Endodermal cell (in vitro differentiated cells): ENCODE measurements at places on chromosomes 3 and 15. TPM values are rescaled to one million over a fixed set of nuclear protein-coding genes. Genes with fewer than 3 reads are reported as not detected.
A peak's percentile ranks its signal among the peaks of the same experiment; 100 is the strongest.

ARGFX gene
- total RNA-seq: not detected in 3 replicates

CPNE9 gene
- total RNA-seq: 0.62 and 0.66 TPM in 2 replicates

CNTN6 gene
- total RNA-seq: 0.23 to 0.51 TPM (median 0.33 TPM) in 3 replicates

ROBO1 gene
- 74.8 to 86.3 TPM (median 81.3 TPM) in 3 replicates for total RNA-seq

SLC24A5 gene
- not detected in 3 replicates for total RNA-seq

CYP8B1 gene
- total RNA-seq: not detected in 2 replicates

WDR93 gene
- 0.24 to 0.40 TPM (median 0.36 TPM) in 3 replicates for total RNA-seq

GRIP2 gene
- 0.77 and 2.2 TPM in 2 replicates for total RNA-seq

- DNase-seq: no peak
- peaks cover 5% of the 10 kb centered on the region for H3K27me3 ChIP-seq
- no peaks in the 10 kb centered on the region for H3K4me1 ChIP-seq
- H3K27ac ChIP-seq: no peak overlapping the region
Measured at GRCh38 chr3:36394176-36394575, 13.9 kb downstream of the STAC start.

DNA sequence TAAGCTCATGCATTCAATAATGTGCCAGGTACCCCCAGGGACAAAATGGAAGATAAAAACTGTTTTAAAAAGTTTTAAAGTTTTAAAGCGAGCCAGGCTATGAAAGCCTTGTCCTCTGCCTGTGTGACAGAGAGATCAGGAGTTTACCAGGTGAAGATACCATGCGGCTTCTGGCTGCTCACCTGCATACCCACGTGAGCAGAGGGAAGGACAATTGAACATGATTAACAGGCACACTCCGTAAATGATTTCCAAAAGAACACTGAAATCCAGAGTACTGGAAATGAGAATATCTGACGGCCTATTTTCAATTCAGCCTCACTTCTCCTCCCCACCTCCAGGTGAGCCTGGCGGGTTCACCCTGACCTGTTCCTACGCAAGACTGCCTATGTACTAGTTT is 42.1 kb downstream of the CCDC191 start:
- no peaks in the 10 kb centered on the region for H3K27me3 ChIP-seq
- no peak for DNase-seq
- H3K4me3 ChIP-seq: no peak overlapping the region
- H3K27ac ChIP-seq: no peak overlapping the region

DNA sequence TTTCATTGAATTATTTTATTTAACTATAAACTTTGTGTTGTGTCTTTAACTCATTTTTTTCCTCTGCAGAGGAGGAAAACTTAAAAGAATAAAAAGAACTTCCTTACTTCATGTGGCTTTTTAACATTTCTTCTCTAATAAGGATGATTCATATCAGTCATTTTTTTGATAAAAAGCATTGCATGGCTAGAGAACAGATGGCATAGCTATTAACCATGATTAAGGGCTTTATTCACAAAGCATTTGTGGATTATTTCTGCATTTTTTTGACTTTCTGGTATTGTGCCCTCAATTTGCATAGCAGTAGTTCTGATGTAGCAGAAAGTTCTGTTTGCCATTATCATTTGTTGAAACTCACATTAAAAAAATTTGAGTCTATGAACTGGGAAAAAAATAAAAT is 540.8 kb downstream of the SI start:
- no peak overlapping the region for H3K4me3 ChIP-seq
- H3K27ac ChIP-seq: no peak overlapping the region
- H3K36me3 ChIP-seq: no peaks in the 10 kb centered on the region
- DNase-seq: no peak

DNA sequence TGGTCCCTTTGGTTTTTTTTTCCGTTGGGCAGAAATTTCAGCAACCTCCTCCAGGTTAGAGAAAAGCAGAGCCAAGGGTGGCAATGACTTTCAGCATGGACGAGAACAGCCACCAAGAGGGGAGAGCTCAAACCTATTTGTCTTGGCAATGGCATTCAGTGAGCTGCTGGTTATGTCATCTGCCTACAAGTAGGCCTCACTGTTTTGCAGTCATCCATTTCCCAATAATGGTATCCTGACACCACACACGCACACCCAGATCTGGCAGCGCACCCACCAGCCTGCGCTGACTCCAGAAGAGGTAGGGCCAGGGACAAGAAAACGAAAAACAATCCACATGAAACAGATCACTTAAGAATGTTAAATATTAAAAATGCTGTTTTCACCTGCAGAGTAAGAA is 92.3 kb downstream of the MAGI1 start:
- H3K4me3 ChIP-seq: no peak overlapping the region
- peak; percentile 41 for DNase-seq
- H3K36me3 ChIP-seq: no peaks in the 10 kb centered on the region
- peaks cover 4% of the 10 kb centered on the region for H3K4me1 ChIP-seq
- no peak overlapping the region for H3K27ac ChIP-seq

GRCh38 chr15:26620528-26621458 is 152.1 kb downstream of the GABRB3 start:
- no peak overlapping the region for H3K27ac ChIP-seq
- no peaks in the 10 kb centered on the region for H3K4me1 ChIP-seq
- DNase-seq: no peak

DNA sequence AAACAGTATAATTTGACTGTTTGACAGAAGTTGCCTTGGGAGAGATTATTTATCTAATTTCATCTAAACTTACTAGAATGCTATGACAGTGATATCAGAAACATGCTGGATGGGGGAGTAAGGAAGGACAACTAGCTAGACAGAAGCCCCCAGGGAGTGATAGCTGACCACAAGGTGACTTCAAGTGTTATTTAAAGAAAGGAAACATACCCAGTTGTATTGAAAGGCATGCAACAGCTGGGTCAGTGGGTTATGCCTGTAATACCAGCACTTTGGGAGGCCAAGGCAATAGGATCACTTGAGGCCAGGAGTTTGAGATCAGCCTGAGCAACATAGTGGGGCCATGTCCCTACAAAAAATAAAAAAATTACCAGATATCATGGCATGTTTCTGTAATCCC is 69.6 kb downstream of the SLC49A4 start:
- H3K4me1 ChIP-seq: no peaks in the 10 kb centered on the region
- no peak overlapping the region for H3K27ac ChIP-seq
- no peak for DNase-seq
- H3K4me3 ChIP-seq: no peak overlapping the region
- no peaks in the 10 kb centered on the region for H3K27me3 ChIP-seq

DNA sequence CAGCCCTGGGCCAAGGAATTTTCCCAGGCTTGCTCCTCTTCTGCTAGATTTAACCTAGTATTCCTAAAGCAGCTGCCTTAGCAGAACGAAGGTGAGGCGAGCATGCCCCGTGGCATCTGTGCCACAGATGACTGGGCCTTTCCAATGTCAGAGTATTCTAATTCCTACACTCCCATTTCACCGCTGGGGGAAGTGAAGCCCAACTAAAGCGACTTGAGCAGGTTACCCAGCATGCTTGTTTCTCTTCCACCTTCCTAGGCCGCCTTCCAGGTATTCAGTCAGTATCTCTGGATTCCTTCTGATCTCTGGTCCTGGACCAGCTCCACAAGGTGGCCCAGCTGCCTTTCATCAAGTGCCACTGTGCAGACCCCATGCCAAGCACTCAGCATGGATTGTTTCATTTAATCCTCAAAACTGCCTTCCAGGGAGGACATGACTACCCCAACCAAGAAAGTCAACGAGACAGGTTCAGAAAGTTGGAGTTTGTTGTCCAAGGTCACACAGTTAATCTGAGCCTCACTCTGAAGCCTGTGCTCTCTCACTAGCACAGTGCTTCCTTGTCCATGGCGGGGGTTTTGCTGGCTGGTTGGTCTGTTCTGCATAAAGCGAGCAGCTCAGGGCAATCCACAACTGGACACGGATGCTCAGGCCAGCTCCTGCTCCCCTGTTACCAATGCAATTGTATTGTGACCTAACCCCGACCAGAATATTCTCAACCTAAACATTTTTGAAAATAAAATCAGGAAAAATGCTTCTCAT is 15.1 kb downstream of the MYO5C start:
- H3K4me3 ChIP-seq: no peak overlapping the region
- no peaks in the 10 kb centered on the region for H3K4me1 ChIP-seq
- DNase-seq: peak; percentile 40

GRCh38 chr3:126354776-126355175 is 2.4 kb downstream of the KLF15 start:
- H3K27ac ChIP-seq: no peak overlapping the region
- H3K4me3 ChIP-seq: no peak overlapping the region
- H3K27me3 ChIP-seq: peaks cover 5% of the 10 kb centered on the region
- H3K36me3 ChIP-seq: no peaks in the 10 kb centered on the region

GRCh38 chr3:42979044-42979972 is at the start of gene GASK1A:
Gene GASK1A, plus strand, starts transcription at chr3:42979311. Its CDS starts 332 bp downstream, at chr3:42979643.
- peaks cover 24% of the 10 kb centered on the region for H3K4me1 ChIP-seq
- peaks cover 22% of the 10 kb centered on the region for H3K27me3 ChIP-seq
- H3K4me3 ChIP-seq: peak within 1 kb of the TSS; percentile 83
- H3K36me3 ChIP-seq: no peaks in the 10 kb centered on the region
- peak; percentile 90 for DNase-seq
- H3K27ac ChIP-seq: no peak within 1 kb of the TSS

- H3K27me3 ChIP-seq: no peaks in the 10 kb centered on the region
- H3K36me3 ChIP-seq: peaks cover 6% of the 10 kb centered on the region
Measured at GRCh38 chr15:33985287-33985686, 17.0 kb downstream of the CHRM5 start.

DNA sequence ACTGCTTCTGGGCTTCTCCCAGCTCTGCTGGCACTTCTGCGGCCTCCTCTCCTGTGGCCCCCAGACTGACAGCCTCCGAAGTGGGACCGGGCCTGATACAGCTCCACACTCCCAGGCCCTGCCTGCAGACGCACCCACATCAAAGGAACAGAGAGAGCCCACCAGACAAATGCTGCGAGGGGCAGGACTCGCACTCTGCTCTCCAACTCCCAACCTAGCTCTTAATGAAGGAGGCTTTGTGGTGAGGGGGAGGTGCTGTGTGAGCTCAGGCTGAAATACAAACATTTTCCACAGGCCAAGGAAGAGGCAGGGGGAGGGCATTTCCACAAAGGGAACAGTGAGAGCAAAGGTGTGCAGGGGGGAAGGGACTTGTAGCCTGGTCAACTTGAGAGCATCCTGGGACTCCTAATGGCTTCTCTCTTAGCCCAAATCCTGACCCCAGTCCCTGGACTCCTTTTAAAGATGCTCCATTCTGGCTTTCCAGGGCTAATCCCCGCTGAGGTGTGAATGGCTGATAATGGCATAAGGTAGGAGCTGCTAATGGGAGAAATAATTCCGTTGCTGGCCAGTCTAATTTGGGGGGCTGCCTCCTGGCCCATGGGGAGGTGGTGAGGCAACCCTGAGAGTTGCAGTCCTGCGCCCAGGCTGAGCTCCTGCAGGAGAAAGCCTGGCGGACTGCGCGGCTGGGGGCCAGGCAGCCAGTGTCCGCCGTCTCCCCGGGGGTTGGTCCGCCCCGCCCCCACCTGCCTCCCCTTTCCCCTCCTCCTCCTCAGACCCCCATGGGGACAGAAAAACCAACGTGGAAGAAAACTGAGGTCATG is 9.6 kb downstream of the LINGO1 start:
- peaks cover 14% of the 10 kb centered on the region for H3K4me1 ChIP-seq
- H3K27ac ChIP-seq: no peak overlapping the region
- peak; percentile 94 for DNase-seq

- H3K4me1 ChIP-seq: peaks cover 22% of the 10 kb centered on the region
- no peak overlapping the region for H3K27ac ChIP-seq
- no peaks in the 10 kb centered on the region for H3K27me3 ChIP-seq
- no peak overlapping the region for H3K4me3 ChIP-seq
- H3K36me3 ChIP-seq: peaks cover 68% of the 10 kb centered on the region
Measured at GRCh38 chr15:57481038-57481705, 104.9 kb downstream of the CGNL1 start.

- no peaks in the 10 kb centered on the region for H3K27me3 ChIP-seq
- no peak for DNase-seq
- H3K36me3 ChIP-seq: peaks cover 23% of the 10 kb centered on the region
- H3K27ac ChIP-seq: no peak overlapping the region
- no peak overlapping the region for H3K4me3 ChIP-seq
Measured at GRCh38 chr3:8619548-8619947, 25.1 kb downstream of the SSUH2 start.

DNA sequence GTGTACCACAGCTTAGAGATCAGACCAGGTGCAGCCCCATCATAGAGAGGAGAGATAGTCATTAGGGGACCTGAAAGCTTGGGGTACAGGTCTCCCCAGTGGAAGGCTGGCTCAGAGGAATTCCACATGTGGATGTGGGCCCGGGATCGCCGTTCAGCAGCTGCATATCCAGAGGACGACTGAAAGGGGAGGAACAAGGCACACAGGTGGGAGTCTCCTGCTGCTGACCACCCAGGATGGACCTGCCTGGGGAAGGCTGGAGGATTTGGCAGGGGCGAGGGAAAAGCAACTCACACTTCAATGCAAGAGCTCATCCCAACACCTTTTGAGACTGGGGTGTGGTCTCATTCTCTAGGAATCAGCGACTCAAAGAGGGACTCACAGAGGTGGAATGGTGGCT is 25.0 kb upstream of the MRPS22 start:
- H3K27me3 ChIP-seq: peaks cover 4% of the 10 kb centered on the region
- H3K4me3 ChIP-seq: no peak overlapping the region
- H3K36me3 ChIP-seq: no peaks in the 10 kb centered on the region
- no peak for DNase-seq
- no peaks in the 10 kb centered on the region for H3K4me1 ChIP-seq

- H3K27ac ChIP-seq: no peak overlapping the region
- no peaks in the 10 kb centered on the region for H3K4me1 ChIP-seq
- no peak for DNase-seq
Measured at GRCh38 chr3:142588703-142589102, 7.5 kb upstream of the PLS1 start.

GRCh38 chr3:107699682-107700081 is 176.9 kb downstream of the BBX start:
- H3K27me3 ChIP-seq: no peaks in the 10 kb centered on the region
- no peak overlapping the region for H3K27ac ChIP-seq
- no peaks in the 10 kb centered on the region for H3K36me3 ChIP-seq

DNA sequence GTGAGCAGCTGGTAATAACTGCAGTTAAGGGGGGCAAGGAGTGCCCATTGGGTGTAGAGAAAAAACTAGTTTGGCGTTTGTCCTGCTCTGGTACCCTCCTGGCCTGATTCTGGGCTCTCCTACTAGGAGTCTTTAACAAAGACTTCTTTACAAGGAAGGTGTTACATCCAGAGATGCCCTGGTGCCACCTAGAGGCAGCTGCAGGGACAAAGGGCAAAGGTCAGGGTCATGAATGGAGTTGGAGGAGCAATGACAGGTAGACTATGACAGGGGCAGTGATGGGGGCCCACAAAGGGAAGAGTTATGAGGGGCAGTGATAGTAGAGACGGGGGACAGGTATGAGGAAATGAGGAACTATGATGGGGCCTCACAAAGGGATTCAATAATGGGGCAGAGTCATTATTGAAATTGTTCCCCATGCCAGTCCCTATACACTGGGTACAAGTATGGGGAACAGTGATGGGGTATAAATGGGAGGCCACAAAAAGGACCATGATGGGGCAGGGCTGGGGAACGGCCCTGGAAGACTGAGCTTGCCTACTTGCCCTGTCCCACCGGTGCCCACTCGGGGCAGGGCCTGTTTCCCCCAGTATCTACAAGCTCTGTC is 7.9 kb downstream of the CCDC71 start:
- DNase-seq: peak; percentile 90
- no peaks in the 10 kb centered on the region for H3K27me3 ChIP-seq
